ENCODE measurements at places on chromosomes 7 and 10. TPM values are rescaled to one million over a fixed set of nuclear protein-coding genes. Genes with fewer than 3 reads are reported as not detected.

DNA sequence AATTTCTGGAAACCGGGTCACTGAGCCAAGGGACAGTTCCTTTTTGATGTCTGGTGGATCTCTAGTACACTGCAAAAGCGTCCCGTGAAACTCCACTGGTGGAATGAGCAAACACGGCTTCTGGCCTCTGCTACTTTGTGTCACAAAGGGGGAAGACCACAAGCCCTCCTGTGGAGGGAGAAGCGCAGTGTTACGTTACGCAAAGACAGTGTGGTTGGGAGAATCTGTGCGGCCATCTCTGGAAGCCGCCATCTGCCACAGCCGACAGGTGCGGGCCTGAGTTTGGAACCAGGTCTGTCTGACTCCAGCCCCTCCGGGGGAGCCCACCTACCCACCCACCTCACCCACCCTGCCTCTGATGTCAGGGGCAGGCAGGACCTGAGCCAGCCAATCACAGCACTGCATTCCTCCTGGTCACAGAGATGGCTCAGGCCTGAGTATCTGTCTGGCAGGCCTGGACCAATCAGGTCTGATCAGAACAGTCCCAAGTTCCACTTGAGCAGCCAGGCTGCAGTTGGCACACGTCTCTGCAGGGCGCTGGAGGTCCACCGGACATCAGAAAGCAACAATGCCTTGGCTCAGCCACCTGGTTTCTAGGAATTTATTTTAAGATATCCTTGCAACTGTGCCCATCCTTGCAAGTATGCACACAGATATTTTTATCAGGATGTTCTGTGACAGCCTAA, 3.0 kb upstream of the CYP2W1 start:
- no peak for DNase-seq

DNA sequence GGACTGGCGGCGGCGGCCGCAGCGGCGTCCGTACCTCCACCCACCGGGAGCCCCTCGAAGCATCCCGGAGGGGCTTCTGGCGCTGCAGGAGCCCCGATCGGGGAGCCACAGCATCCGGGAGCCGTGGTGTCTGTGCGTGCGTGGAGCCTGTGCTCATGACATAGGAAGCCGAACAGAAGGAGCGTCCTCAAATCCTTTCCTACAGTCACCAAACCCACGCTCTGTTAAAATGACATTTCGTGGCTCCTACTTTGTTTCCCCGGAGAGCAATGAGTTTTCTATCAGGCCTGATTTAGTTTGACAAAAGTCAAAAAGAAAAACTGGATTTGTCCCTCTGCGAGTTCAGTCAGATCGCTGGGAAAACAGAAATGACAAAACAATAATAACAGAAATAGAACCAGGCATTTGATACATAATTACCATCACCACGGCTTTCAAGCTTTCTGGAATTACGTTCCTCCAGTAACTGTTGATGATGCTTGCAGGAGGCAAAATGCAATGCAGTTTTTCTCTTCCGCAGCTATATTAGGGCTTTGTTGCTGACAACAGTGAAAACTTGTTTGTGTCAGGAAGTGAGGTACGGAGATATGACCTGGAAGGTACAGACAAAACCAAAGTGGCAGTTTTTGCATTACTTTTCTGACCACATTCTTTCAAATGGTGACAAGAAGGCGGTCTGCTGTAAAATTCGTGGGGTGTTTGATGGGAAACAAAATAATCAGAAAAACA, 219.3 kb upstream of the MKLN1 start:
- peak; percentile 24 for DNase-seq

DNA sequence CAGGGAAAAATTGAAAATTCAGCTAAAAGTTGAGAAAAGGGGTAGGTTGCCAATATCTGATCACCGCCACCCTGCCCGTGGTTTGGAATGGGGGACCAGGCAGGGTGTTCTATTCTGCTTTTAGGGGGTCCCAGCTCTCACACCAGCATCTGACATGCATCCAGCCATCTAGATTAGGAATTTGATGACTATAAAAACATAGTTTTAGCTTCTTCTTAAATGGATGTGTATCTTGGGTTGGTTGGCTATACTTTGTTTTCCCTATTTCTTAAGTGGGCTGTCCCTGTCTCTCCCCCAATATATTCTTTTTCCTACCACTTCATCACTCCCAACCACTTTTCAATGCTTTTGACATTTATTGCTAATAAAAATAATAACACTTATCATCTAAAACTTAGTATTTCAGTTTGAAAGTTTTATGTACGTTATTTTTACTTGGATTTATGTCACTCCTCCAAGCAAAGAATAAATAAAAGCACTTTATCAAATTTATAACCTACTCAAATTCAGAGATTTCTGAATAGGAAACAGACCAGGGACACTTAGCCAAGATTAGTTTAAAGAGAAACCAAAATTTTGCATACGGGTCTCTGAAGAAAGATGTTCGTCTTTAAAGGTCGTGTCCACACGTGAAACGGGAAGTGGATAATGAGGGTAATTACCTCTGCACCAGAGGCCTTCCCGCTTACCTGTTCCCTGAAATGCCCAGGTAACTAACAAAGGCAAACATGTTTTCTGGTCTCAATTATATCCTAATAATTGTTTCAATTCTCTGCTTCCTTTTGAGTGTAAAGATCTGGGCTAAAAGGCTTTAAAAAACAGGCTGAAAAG, 233.2 kb upstream of the AUTS2 start:
- DNase-seq, result peak; percentile 88

DNA sequence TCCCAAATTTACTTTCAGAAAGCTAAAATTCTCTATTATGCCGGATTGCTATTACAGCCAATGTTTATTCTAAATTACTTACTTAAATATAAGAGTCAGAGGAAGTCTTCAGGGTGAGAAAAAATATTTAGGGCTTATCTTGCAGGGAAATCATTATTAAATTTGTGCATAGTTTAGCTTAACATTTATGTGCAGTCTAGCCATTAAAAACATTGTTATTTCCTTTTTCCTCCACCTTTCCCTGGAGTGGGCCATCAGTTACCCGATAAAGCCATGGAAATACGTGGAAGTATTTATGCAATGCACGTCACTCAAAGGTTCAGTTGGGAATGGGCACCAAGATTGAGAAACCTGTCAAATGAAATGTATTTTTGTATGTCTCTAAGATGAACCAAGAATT, 9.5 kb upstream of the TAS2R60 start:
- no peak for DNase-seq

GRCh38 chr10:7659560-7659959, 7.2 kb downstream of the ITIH5 start:
- DNase-seq, result no peak

- peak; percentile 66 for DNase-seq
Measured at GRCh38 chr7:139648941-139649425, 125.5 kb downstream of the CLEC2L start.

GRCh38 chr10:126169899-126170298, 218.4 kb downstream of the ADAM12 start:
- peak; percentile 42 for DNase-seq

GRCh38 chr10:100996678-100997359, 2.8 kb upstream of the LZTS2 start:
- DNase-seq, result peak; percentile 29

- DNase-seq, result no peak
Measured at GRCh38 chr7:140697447-140698143, 1.1 kb downstream of the NDUFB2 start.

- no peak for DNase-seq
Measured at GRCh38 chr7:6475433-6476186, 27.9 kb upstream of the DAGLB start.

- no peak for DNase-seq
Measured at GRCh38 chr7:96778263-96778662, 68.6 kb upstream of the SEM1 start.

- peak; percentile 92 for DNase-seq
Measured at GRCh38 chr10:6401558-6402348, 178.3 kb downstream of the PRKCQ start.

GRCh38 chr10:132876131-132876860, 66.1 kb downstream of the CFAP46 start:
- no peak for DNase-seq

DNA sequence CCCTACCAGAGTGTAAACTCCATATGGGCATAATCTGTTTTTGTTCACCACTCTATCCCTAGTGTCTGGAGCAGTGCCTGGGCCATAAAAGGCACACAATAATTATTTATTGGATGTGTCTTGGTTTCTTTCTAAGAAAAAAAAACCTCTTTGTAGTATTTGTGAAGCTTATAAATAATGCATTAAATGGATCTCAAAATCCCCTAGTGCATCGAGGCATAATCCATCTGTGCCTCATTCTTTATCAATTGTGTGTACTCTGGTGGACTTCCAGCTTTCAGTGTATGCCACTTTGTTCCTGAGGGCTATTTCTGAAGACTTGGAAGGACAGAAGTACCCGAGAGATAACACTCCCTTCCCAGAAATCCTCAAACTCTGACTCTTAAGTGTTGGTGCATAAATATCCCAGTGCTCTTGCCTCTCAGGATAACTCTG, 255.0 kb upstream of the PHYHIPL start:
- DNase-seq, result no peak

- DNase-seq, result no peak
Measured at GRCh38 chr7:69749994-69750393, 151.7 kb downstream of the AUTS2 start.

- DNase-seq, result peak; percentile 34
Measured at GRCh38 chr7:7051206-7051877, 131.0 kb upstream of the C1GALT1 start.

- no peak for DNase-seq
Measured at GRCh38 chr10:44991571-44991970, 9.2 kb upstream of the ZNF22 start.

- DNase-seq, result no peak
Measured at GRCh38 chr10:112168733-112169132, 14.8 kb downstream of the GPAM start.

DNA sequence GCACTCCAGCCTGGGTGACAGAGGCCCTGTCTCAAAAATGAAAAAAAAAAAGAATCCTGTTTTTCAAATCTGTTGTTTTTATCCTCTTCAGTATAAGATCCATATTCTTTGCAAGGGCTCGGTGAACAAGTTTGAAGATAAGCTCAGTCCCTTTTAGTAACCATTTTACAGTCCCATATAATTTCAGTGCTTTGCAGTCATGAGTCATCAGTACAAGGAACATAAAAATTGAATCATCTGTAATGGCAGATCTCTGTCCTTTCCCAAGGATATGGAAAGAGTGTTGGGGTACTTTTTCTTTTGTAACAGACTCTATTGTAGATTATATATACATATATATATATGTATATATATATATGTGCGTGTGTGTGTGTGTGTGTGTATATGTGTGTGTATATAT, 52.2 kb upstream of the ZPBP start:
- no peak for DNase-seq

DNA sequence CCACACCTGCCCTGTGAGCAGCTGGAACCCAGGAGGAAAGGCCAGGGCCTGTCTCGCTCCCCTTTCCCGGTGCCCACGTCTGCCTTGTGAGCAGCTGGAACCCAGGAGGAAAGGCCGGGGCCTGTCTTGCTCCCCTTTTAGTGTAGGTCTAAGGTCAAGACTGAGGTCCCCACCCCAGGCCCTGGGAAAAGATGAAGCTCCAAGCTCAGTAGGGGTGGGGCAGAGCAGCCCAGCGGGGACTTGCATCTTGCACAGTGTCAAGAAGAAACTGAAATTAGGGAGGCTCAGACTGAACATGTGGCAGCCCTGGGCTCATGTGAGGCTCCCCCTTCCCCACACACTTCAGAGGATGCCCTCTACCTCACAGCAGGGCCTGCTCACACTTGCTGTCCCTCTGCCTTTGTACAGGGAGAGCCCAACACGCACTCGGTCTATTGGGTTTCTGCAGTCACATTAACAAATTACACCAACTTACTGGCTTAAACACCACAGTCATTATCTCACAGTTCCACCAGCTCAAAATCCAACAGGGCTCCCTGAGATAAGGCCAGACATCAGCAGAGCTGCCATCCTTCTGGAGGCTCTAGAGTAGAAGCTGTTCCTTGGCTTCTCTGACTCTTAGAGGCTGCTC, 12.4 kb downstream of the POLL start:
- DNase-seq, result no peak

GRCh38 chr10:130427216-130427722, 291.1 kb downstream of the GLRX3 start:
- no peak for DNase-seq

- DNase-seq, result peak; percentile 47
Measured at GRCh38 chr7:108001764-108002725, 916 bp downstream of the LAMB1 start.

DNA sequence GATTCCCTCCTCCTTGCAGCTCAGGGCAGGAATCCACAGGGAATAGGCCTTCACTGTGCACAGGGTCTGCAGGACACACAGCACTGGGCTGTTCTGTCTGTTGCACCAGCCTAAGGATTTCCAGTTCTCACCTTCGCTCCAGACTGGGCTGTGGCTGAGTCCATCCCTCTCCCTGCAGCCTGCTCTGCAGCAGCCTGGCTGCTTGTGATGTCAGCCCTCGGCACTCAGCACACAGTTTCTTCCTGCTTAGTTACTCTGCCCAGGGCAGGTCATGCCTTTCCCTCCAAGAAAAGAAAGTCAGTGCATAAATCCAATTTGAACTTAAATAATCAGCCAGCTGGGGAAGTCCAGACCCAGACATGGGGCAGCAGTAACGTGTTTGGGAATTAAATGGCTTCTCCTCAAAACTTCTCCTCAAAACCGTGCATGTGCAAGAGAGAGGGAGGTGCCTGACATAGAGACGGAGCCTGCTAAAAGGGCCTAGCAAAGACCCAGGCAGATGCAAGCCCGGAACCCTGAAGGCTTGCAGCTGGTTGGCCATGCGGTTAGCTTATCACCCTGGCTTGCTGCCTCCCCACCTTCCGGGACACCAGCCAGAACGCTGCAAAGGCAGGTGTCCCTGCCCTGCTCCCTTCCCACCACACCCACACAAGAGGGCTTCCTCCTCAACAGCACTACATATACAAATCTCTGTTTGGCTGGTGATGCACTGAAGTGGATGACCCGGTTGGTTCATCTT, 10.9 kb upstream of the GDF2 start:
- peak; percentile 16 for DNase-seq

DNA sequence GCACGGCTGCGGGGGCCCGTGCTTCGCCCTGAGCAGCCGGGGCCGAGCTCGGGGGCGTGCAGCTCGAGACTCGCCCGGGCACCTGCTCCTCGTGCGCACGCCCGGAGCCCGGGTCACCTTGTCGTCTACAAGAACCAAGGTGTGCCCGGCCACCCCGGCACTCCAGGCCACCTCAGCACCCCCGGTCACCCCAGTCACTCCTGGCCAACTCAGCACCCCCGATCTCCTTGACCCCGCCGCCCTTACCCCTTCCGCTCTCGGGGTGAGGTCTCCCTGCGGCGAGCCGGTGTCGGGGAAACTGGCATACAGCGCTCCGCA, 268 bp upstream of the IGFBP3 start:
- DNase-seq, result peak; percentile 49

DNA sequence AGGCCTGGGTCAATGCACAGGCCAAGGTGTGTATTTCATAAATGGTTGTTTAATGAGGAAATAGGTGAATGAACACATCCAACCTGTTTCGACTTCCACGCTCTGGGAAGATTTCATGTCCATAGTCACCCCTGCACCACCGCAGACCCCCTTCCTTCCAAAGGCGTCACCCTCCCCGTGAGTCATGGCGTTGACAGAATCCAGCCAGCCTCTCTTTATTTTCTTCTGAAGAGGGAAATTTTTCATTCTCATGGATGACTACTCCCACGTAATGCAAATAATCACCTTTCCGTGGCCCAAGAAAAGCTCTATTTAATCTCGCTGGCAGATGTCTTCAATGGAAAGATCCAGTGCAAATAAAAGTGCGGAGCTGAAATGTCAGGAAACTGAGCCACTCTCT, 75.3 kb upstream of the FOXK1 start:
- DNase-seq, result no peak

Gene ITIH5
- polyA plus RNA-seq, result 51.0 TPM

Gene CCDC146
- 10.2 TPM for polyA plus RNA-seq

Gene EN2
- polyA plus RNA-seq, result 0.91 TPM

Gene DNAJC12
- 8.9 TPM for polyA plus RNA-seq

Gene KAZALD1
- polyA plus RNA-seq, result 29.3 TPM

Gene LIPN
- polyA plus RNA-seq, result not detected

Gene IFIT5
- polyA plus RNA-seq, result 13.7 TPM

All from muscle of leg (tissue), 16 donors.